ENCODE measurements at places on chromosomes 7 and 10. TPM values are rescaled to one million over a fixed set of nuclear protein-coding genes. Genes with fewer than 3 reads are reported as not detected.

SEMA3E gene
- total RNA-seq = not detected

LIPM gene
- total RNA-seq = not detected

- DNase-seq = no peak
Observed at GRCh38 chr7:132877573-132877972, 204.3 kb downstream of the CHCHD3 start.

DNA sequence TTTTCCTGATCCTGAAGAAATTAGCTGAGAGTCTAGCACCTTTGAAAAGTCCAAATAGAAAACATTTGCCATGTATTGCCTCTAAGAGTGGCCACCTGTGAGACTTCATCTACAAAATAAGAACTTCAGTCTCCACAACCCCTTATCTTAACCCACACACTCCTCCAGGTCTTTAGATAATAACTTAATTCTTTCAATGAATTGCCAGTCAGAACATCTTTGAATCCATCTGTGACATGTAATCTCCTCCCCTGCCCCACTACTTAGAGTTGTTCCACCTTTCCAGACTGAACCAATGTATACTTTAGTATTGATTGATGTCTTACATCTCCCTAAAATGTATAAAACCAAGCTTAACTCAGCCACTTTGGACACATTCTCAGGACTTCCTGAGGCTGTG is 84.4 kb upstream of the FAM171A1 start:
- no peak for DNase-seq

- no peak for DNase-seq
Observed at GRCh38 chr10:85402541-85402940, 964.1 kb downstream of the GRID1 start.

DNA sequence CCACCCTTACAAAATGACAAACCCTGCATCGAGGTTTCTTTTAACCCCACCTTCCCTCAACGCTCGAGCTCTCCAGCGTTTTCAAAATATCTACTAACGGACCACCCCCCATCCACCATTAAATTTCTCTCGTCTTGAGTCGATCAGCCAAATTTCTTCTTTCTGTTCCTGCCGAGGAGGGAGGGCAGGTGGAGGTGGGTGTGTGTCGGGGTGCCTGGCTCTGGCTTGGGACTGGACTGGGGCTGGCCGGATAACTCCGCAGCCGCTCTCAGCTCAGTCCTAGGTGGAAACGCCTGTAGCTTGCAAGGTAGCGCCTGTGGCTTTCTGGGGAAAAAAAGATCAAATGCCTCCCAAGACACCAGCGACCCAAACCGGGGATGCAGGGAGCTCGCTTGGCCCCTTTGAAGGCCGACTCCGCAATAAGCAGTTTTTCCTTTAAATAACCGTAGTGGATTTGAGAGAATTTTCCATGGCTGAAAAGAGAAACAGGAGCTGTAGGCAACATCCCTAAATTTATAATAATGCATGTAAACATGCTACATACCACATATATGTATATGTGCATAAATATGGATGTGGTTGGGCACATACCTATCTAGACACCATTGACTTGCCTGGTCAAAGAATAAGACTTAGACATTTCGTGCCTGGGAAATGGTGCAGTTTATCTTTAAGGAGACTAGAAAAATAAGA is 1.9 kb upstream of the TMEM178B start:
- DNase-seq = peak; percentile 9

- DNase-seq = no peak
Observed at GRCh38 chr7:26850193-26850651, 14.2 kb downstream of the SKAP2 start.

DNA sequence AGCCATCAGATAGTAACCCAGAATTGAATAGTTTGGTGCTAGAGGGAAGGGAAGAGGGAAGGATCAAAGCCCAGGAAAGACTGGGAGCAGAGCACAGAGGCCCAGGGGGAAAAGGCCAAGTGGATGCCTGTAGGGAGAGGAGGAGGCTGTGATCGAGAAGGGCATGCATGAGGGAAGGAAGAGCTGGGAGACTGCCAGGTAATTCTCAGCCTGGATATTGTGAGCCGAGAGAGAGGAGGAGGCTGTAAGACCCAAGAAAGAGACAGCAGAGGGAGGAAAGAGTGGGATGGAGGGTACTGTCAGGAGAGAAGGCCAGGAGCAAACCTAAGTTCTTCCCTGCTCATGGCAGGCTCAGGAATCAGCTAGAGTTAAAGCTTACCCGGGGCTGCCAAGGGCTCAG is 178.2 kb downstream of the CCDC3 start:
- DNase-seq = no peak

All from activated CD4-positive, alpha-beta memory T cell treated with anti-CD3 and anti-CD28 coated beads for 36 hours (primary cell).